ENCODE measurements at places on chromosomes 7 and 10.

- DNase-seq: no peak
These were observed 15.5 kb downstream of the FAM241B start for GRCh38 chr10:69645296-69646184.

GRCh38 chr10:84097787-84098353 is 41.4 kb upstream of the GHITM start:
- peak; percentile 39 for DNase-seq

DNA sequence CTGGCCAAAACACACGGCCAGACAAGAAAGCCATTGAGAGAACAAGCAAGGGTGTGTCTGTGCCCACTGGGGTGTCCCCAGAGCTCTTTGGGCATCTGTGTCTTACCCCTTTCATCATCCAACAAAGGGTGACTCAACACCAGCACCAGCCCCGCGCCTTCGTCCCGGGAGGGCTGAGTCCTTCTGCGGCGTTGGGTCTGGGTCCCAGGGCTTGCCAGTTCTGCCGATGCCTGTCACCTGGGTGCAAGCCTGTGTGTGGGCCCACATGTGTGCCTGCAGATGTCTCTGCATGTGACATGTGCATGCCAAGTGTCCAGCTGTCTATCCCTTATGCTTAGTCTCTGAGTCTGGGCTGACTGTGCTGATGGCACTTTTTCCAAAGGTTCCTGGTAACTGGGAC is 24.4 kb upstream of the ELN start:
- DNase-seq: no peak

DNA sequence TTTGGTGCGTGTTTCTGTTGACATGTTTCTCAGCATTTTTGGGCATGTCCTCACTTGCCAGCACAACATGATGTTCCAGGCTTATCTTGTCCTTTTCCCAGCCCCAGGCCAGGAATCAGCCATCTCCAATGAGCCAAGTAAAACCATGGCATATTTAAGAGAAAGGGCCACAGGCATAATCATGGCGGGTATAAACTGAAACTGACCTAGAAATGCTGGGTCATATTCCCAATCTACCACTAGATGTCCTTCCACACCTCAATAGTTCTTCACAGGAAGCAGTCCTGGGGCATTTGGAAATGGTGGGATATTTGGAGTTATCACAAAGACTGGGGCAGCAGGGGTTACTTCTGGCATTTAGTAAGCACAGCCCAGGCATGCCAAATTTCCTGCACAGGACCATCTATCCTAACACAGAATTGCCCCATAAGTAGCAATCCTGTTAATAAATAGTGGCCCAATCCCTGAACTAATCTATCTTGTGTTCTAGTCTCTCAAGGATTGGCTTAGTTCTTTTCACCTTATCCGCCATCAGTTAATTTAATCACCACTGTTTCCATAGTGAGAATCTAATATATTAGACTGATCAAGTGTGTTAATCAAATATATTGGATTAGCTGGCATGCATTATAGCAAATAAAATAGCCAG is 101.6 kb downstream of the NPSR1 start:
- DNase-seq: peak; percentile 80

- no peak for DNase-seq
These were observed 306.8 kb downstream of the WDR11 start for GRCh38 chr10:121157998-121158397.

DNA sequence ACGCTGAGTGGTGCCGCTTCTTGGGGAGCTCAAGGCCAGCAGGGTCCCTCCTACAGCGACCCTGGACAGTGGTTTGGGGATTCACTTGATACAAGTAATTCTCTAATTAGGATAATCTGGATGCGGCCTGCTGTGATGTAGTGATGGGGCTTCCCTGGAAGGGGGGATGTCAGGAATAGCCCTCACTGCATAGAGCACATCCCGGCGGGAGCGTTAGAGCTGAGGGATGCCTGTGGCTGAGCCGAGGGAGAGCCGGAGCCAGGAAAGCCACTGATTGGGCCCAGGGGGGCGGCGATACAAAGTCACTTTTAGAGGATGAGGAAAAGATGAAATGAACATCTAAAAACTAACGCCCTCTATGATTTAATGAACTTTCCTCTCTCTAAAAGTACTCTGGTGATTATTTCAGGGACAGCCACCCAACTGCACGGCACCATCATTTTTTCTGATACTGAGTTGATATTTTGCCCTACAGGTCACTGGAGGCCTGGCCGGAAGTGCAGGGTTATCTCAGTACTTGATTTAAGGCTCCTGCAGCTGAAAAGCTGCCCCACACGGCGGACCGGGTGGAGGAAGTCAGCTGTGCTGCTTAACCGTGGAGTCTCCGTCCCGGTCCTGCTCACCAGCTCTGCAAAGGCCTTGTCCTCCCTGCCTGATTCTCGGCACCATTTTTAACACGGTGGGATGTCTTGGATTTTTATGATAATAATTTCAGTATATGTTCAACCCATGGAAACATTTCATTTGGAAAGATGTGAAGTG is 518.8 kb downstream of the DNAJB6 start:
- no peak for DNase-seq

- DNase-seq: no peak
These were observed 7.3 kb downstream of the IL2RA start for GRCh38 chr10:6054884-6055283.

DNA sequence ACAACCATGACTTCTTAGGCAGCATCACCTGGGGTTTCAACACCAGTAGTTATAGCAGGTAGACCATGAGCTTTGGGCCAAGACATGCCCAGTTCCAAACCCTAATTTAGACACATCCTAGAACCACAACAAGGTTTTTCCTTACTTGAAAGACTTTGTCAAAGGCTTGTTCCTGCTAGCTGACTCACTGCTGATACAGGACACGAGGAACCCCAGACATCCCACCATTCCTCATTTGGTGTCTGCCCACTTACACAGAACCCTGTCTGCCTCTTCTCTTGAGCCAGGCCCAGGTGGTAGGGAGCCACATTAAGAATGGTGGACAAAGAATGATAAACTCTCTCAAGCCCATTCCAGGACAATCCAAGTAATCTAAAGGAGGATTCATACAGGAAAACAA is 109.0 kb downstream of the CCDC71L start:
- DNase-seq: no peak

GRCh38 chr7:1839701-1840100 is 169.6 kb downstream of the ELFN1 start:
- DNase-seq: no peak

- DNase-seq: no peak
These were observed 79.5 kb downstream of the PARP12 start for GRCh38 chr7:139982927-139983920.

- DNase-seq: peak; percentile 89
These were observed 83.5 kb downstream of the GNAT3 start for GRCh38 chr7:80428161-80429054.

- no peak for DNase-seq
These were observed 751.1 kb downstream of the GRM8 start for GRCh38 chr7:126501617-126502016.

- no peak for DNase-seq
These were observed 390.4 kb downstream of the CALN1 start for GRCh38 chr7:72021716-72022115.

DNA sequence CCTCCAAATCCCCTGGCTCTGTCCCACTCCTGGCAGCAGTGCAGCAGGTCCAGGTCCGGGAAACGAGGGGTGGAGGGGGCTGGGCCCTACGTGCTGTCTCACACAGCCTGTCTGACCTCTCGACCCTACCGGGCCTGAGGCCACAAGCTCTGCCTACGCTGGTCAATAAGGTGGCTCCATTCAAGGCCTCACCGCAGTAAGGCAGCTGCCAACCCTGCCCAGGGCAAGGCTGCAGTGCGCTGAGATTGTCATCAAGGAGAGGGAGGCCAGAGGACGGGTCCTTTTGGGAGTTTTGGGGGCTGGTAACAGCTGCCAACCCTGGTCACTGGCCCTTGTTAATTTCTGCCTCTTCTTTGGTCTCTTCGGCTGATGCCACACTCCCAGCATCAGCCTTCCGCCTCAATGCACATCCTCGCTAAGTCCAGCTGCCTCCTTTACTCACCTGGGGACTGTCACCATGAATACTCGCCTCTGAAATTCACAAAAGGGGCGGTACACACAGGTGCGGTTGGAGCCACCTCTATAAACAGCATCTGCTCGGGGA is 3.5 kb downstream of the EPO start:
- DNase-seq: no peak

DNA sequence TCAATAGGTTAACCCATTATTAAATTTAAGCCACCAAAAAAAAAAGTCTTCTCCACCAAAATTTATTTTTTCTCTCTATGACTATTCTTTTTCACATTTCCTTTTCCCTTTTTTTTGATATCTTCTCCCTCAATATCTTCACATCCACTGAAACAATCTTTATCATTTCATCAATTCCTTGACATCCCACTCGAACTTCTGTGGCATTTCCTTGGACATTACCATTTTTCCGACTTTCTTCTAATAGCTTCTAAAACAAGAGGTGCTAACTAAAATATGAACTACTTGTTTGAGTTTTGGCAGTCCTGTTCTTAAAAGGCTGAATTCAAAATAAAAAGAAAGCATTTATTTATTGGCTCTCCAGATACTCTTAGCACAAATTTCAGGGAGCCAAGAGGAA is 684 bp upstream of the CTNNA3 start:
- DNase-seq: no peak

GRCh38 chr10:14554091-14554490 is 220.6 kb downstream of the FAM107B start:
- DNase-seq: no peak

GRCh38 chr10:29130190-29130673 is 158.6 kb upstream of the LYZL1 start:
- DNase-seq: peak; percentile 46

DNA sequence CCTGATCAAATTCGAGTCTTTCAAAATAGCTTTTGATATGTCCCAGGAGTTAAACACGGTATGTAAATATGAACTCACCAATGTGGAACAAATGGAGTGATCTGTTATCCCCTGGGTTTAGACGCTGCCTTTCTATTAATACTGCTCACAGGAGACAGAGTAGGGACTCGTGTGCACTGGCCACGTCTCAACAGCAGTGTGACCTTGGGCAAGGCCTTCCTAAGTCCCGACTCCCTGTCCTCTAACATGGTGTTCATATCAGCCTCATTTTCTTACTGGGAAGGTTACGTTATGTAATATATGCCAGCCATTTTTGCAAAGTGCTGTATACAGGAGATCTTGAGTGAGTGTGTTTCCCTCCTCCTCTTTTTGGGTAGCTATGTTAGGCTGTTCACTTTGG is 1.8 kb downstream of the WDR37 start:
- DNase-seq: no peak

GRCh38 chr7:27424749-27425148 is 182.1 kb downstream of the EVX1 start:
- no peak for DNase-seq

GRCh38 chr10:50280049-50280841 is 28.9 kb upstream of the ASAH2 start:
- no peak for DNase-seq

DNA sequence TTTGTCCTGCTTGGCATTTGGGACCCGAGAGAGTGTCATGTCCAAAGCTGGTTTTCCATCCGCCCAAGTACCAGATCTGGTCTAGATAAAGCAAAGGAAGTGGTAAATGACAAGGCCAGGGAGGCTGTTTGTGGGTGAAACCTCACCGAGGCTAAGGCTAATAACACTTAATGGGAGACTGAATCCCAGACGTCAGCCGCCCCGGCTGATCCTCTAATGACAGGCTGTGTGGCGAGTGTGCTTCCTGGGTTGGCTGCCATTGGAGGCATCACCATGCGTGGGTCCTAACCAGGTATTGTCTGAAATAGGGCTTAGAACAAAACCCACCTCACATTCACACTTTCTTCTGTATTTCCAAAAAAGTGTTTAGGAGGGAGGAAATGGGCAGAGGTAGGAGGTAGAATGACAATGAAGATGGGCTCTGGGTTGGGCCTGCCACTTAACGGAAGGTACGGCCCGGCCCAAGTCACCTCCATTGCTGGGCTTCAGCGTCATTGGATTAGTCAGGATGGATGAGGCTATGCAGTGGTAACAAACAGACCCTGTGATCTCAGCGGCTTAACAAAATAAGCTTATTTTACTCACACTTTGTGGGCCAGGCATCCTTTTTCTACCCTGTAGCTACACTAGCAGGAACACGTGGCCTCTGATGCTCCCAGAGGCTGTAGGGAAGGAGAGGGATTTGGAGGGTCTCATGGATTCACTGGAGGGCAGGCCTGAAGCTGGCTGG is 59.7 kb downstream of the PROSER2 start:
- DNase-seq: no peak

DNA sequence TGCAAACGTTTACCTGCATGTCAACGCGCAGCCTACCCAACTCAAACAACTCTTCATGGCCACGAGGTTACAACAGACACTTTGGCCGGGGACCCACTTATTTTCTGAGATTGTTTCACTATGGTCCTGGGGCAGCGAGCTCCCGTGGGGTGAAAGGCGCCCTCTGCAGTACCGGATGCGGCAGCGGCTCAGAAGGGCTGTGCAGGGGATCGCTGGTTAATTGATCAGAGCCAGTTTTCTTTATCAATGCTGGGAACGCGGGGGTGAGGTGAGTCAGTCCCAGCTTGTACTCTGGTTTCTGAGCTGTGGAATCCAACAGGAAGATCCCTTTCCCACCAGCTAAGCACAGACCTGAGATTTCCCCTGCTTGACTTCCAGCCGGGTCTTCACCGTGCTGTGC is 366.5 kb upstream of the KLF6 start:
- DNase-seq: no peak

- no peak for DNase-seq
These were observed 56.4 kb downstream of the HIPK2 start for GRCh38 chr7:139721417-139721816.

GRCh38 chr10:53839440-53840039 is 961.5 kb downstream of the PCDH15 start:
- DNase-seq: peak; percentile 50

- no peak for DNase-seq
These were observed 131.3 kb downstream of the CTTNBP2 start for GRCh38 chr7:117741962-117742361.

DNA sequence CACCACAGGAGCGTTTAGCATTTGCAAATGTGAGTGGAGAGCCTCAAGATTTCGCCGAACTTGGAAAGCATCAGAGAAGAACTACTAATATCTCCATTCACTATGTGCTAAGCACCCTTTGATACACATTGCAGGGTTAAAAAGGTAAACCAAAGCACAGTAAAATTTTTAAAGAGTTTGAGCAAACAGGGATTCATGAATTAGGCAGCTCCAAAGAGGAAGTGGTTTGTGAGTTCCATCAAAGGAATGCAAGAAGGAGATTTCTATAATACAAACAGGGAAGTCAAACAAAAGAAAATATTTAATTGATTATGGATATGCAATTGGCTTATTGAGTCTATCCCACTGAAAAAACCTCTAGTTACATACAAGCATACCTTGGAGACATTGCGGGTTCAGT is 81.1 kb upstream of the TMEM72 start:
- no peak for DNase-seq

DNA sequence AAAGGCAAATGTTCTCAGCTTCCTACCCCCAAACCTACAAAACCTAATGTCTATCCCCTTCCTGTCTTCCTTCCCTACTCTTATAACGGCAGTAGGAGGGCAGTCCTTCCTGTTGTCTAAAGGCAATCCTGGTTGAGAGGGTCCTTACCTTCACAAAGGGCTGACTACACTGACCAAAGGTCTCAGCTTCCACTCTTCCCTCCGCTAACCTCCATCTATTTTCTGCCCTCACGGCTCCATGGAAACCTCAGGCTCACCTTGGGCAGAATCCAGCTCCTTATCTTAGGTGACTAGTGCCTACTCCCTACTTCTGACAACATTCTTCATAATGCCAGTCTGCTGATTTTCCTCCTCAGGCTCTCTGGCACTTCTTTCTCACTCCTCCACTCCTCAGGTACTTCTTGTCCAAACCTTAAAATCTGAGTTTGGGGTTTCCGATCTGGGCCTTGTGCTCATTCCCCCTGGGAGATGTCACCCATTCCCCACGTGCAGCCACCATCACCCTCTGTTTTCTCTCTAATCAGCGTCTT is 542 bp downstream of the FBXL13 start:
- DNase-seq: no peak
